LHCN-M2 (cell line): ENCODE measurements at places on chromosomes 11 and 22. TPM values are rescaled to one million over a fixed set of nuclear protein-coding genes. Genes with fewer than 3 reads are reported as not detected.

The P2RX6 gene
- total RNA-seq, result 51.2 and 63.5 TPM in 2 replicates

The FBLN1 gene
- 34.4 and 37.6 TPM in 2 replicates for total RNA-seq

The SLC35E4 gene
- 40.2 and 42.6 TPM in 2 replicates for total RNA-seq

The KCNQ1 gene
- not detected in 2 replicates for total RNA-seq

The RIC3 gene
- not detected in 2 replicates for total RNA-seq

The TEX54 gene
- not detected in 2 replicates for total RNA-seq

The GGT5 gene
- total RNA-seq, result 28.0 and 39.4 TPM in 2 replicates

The RIC8A gene
- 152 and 183 TPM in 2 replicates for total RNA-seq
